A549 (cell line): ENCODE measurements at places on chromosomes 11 and 22. TPM values are rescaled to one million over a fixed set of nuclear protein-coding genes. Genes with fewer than 3 reads are reported as not detected.

DNA sequence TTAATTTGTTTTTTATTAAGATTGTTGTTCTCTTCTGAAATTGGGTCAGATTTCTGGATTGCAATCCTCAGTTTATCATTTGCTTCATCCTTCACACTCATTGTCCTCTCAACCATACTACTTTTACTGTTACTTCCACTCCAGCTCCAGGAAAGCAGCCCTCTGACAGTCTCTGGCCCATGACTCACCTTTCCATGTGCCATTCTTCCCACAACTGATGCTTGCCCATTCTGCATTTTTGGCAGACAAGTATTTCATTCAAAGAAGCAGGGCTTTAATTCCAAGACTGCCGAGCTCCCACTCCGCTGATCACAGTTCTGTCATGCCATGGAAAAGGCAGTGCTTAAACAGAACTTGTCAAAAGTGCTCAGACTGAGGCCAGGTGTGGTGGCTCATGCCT, 139.2 kb downstream of the WNT11 start:
- DNase-seq = no peak

DNA sequence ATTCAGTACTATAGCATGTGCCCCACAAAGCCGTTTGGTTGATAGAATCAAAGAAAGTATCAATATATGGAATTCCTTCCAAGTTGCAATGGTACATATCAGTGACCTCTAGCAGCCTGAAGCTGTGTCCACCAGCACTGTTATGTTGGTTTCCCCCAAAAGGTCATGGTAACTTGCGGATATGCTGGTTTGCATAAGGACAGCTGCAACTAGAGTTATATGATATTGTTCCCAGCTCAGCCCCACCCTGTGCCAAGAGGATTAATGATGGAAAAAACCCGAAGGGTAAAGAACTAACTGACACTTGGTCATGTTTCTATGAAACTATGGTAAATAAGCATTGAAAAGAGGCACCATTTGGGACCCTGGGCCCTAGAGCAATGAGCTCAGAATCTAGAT, 93.5 kb downstream of the PDHX start:
- peak; percentile 37 for DNase-seq

GRCh38 chr11:109739379-109739778, 317.4 kb downstream of the C11orf87 start:
- no peak for DNase-seq

DNA sequence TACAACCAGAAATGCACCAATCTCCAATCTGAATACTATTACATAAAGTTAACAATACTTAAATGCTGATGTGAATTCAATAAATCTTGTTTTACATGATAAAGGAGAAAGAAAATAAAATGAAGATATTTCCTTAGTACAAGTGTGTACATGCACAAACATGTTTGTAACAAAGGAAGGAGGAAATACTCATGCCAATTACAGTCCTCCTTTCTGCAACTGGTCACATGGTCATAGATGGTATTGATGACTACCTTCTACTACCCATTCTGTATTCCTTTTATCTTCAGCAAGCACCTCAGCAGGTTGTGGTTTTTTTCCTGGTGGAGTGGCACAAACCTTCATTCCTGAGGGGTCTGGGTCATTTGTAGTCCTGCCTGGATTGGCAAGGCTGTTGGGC, 214.2 kb upstream of the GUCY1A2 start:
- no peak for DNase-seq

GRCh38 chr22:45185718-45186514, 22.2 kb downstream of the NUP50 start:
- no peak for DNase-seq

DNA sequence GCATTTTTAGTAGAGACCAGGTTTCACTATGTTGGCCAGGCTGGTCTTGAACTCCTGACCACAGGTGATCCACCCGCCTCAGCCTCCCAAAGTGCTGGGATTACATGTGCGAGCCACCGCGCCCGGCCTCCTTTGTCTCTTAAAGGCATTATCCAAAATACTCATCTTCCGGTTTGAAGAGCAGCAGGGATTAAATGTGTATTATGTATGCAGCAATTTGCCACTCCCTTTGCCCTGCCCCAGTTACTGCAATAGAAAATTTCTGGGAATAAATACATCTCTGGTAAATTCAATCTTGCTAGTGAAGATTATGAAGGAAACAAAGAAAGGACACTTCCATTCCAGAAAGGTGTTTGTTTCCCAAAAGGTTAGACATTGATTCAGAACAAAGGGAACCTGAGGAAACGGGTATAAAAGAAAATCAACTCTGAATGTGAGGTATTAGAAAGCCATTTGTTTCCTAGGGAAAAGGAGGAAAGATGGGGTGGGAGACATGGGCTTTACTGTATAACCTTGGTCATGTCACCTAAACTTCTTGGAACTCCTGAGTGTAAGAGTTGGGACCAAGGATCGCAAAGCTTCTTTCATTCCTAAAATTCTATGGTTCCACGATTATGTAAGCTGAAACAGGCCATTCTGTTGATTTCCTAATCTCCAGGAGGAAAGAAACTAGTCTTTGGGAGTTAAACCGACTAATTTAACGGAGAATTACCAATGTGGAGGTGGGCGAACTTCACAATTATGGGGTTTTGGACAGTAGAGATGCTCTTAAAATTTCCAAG, 959 bp upstream of the HIPK3 start:
- DNase-seq = peak; percentile 8

- no peak for DNase-seq
Measured at GRCh38 chr22:28074526-28074925, 155.5 kb upstream of the PITPNB start.

GRCh38 chr11:14973621-14974514, 1.7 kb upstream of the CALCA start:
- no peak for DNase-seq

- DNase-seq = no peak
Measured at GRCh38 chr11:69186316-69187260, 30.9 kb downstream of the SMIM38 start.

OR10D3 gene
- polyA plus RNA-seq = not detected in 3 replicates

PTPMT1 gene
- polyA plus RNA-seq = 57.0 to 68.2 TPM (median 63.4 TPM) in 3 replicates

SF3A1 gene
- 45.4 to 57.9 TPM (median 48.6 TPM) in 3 replicates for polyA plus RNA-seq

MAPK8IP2 gene
- polyA plus RNA-seq = 2.2 to 3.0 TPM (median 2.8 TPM) in 3 replicates

RASGRP2 gene
- 0.89 to 1.1 TPM (median 0.94 TPM) in 3 replicates for polyA plus RNA-seq

OR8D1 gene
- polyA plus RNA-seq = not detected in 3 replicates
